ENCODE measurements at places on chromosomes 4 and X.

GRCh38 chrX:108199691-108200090 lies 108.1 kb downstream of the ATG4A start:
- DNase-seq = no peak

DNA sequence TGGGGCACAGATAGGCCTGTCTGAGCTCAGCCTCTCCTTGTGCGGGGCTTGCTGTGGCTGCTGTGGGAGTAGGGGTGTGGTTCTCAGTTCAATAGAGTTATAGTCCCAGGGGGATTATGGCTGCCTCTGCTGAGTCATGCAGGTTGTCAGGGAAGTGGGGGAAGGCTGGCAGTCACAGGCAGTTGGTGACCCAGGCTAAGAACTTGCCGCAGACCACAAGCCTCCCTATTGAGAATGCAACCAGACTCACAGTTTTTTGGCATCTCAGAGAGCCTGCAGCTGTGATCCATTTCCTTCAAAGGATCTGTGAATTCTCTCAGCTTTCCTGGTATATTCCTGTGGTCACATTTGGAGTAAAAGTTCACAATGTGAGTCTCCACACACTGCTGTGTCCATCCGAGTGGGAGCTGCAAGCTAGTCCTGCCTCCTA lies 364.9 kb downstream of the ZNF674 start:
- no peak for DNase-seq

GRCh38 chrX:44147130-44147529 lies 173.9 kb upstream of the NDP start:
- no peak for DNase-seq

- no peak for DNase-seq
Observed at GRCh38 chrX:30655991-30656390, 2.8 kb downstream of the GK start.

DNA sequence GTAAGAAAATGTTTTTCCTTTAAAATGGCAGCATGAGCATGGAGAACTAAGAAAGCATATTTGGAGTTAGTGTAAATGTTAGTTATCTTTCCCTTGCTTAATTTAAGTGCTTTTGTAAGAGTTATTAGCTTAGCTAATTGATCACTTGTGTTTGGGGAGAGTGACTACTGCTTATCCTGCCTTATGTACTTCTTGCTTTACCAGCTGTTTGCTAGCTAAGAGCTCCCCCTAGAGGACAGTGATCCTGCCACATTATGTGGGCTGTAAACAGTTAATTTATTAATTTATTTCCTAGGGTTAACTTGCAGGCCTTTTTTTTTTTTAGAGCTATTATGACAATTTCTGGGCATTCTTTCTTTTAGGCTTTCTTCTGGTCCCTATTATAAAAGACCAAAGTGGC lies 435.8 kb downstream of the MAGEB5 start:
- DNase-seq = no peak

Measured in activated CD8-positive, alpha-beta memory T cell treated with anti-CD3 and anti-CD28 coated beads for 4 hours (primary cell).